Right ventricle myocardium inferior (tissue), 1 donor: ENCODE measurements at places on chromosomes 1 and 21. TPM values are rescaled to one million over a fixed set of nuclear protein-coding genes. Genes with fewer than 3 reads are reported as not detected.

- DNase-seq, result no peak
Observed at GRCh38 chr21:36059823-36060158, 535 bp downstream of the SETD4 start.

COL9A2 gene
- 0.24 TPM for total RNA-seq

GRCh38 chr1:115865704-115866380, 24.9 kb upstream of the NHLH2 start:
- no peak for DNase-seq

DIO1 gene
- total RNA-seq, result not detected

IRF2BP2 gene
- total RNA-seq, result 116 TPM

ELF3 gene
- total RNA-seq, result 0.54 TPM

DNA sequence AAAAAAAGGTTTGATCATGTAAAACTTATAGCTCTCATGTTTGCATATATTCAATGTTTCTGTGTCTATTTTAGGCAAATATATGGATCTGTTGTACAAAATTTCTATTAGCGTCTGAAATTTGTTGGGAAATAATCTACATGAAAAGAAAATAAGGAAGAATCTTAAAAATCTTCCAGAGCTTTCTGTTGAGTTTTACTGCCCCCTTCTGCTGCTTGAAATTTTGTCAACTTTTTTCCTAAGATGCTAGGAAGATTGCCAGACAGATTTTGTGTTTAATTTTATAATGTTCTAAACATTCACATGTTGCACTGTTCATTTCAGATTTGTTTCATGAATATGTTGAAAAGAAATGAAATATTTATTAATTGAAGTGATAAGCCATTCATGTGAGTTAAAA, 2.5 kb upstream of the PTGS2 start:
- DNase-seq, result no peak

AKT3 gene
- 19.1 TPM for total RNA-seq

TNN gene
- total RNA-seq, result 0.08 TPM

GRCh38 chr1:8421721-8422120, 103.8 kb downstream of the SLC45A1 start:
- DNase-seq, result no peak

- DNase-seq, result no peak
Observed at GRCh38 chr21:25791319-25791718, 56.5 kb downstream of the GABPA start.

- no peak for DNase-seq
Observed at GRCh38 chr1:175089136-175089718, 21.6 kb downstream of the TNN start.

- no peak for DNase-seq
Observed at GRCh38 chr21:45979651-45980050, 1.9 kb upstream of the COL6A1 start.
